ENCODE measurements at places on chromosomes 12 and 14.

DNA sequence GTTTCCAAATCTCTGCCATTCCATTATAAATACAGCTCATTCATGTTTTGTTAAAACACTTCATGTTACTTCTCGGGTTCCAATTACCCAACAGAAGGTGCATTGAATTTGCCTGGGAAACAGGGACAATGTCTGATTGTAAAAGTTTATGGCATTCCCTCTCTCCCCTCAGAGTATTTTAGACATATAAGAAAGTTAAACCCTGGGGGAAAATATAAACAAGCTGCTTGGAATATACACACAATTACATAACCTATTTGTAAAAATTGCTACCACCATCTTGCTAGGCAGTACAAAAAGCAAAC, 60.0 kb downstream of the BTG1 start:
- DNase-seq, result no peak

GRCh38 chr12:99771659-99772058, 124.1 kb downstream of the GARIN6 start:
- DNase-seq, result no peak

GRCh38 chr12:121468499-121468801, 68.5 kb downstream of the RNF34 start:
- DNase-seq, result no peak

- no peak for DNase-seq
Observed at GRCh38 chr14:31294746-31295405, 87.3 kb upstream of the HECTD1 start.

DNA sequence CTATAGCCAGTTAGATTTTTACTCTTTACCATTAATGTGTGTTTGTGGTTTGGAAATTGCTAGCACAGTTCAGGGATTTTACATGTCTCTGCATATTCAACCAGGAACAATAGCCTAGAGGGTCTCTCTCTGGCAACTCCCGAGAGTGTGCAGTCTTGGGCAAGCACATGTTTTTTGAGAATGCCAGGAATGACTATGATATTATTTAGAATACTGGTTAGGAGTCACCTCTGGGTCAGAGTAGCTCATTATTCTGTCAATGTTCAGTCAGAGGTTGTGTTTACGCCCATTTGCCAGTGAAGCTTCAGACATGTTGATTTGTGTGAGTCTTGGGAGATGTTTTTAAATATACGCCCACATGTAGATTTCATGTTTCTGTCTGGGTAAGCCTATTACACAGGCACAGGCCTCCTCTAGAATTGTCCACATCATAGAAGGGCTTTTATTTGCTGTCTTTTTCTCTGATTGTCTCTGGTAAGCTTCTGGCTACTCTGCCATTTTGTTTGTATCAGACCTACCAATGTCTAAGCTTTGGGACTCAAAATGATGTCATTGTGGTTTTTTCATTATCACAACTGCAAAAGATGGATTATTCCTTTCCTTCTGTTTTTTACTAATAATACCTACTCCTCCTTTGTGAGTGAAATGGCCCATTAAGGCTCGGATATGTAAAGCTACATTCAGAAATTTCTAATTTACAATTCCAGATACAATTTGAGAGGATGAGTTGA, 203.1 kb upstream of the PPFIA2 start:
- no peak for DNase-seq

- DNase-seq, result no peak
Observed at GRCh38 chr12:47721431-47721973, 3.8 kb downstream of the ENDOU start.

DNA sequence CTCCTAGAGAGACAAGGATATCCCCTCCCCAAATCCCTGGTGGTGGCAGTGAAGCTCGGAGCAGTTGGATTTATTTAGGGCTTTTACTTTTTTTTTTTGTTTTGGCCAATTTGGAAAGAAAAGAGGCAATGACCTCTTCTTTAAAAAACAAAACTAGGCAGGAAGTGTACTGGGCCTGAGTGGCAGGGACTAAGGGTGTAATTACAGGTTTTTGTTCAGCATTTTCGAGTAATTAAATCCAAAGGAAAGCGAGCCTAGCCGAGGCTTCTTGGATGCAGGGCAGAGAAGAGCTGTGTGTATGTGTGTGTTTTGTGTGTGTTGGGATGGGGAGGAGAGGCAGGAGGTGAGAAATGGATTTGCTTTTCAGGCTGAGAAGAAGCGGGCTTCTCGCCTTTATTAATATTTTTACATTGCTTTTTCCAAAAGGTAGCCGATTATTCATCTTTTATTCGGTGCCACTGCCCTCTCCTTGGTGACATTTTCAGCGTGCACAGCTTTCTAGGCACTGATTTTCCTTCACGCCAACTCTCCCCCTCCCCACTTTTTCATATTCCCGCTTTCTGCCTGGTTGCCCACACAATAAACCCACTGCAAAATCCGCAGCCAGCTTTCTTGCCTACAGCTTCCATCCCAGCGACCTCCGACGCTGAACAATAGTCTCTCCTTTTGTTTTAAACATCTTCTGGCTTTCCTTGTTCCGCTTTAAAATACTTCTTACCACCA, 8.9 kb upstream of the IRF2BPL start:
- peak; percentile 59 for DNase-seq

DNA sequence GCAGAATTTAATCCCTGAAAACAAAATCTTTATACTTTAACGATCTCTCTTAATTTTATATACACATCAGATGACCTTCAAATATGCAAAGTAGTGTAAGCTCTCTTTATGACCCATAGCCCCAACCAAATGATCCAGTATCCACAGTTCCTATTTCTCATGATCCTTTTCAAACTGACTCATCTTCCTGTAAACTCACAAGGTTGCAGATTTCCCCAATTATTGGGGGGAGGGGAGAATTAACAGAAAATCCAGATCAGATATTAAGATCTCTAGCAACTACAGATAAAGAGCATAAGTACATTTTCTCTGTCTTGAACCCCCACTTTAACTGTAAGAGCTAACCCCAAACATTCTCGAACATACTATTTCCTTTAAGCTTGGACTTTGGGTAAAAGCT, 12.5 kb downstream of the GNS start:
- no peak for DNase-seq

- DNase-seq, result no peak
Observed at GRCh38 chr14:55710506-55711041, 130.6 kb downstream of the KTN1 start.

DNA sequence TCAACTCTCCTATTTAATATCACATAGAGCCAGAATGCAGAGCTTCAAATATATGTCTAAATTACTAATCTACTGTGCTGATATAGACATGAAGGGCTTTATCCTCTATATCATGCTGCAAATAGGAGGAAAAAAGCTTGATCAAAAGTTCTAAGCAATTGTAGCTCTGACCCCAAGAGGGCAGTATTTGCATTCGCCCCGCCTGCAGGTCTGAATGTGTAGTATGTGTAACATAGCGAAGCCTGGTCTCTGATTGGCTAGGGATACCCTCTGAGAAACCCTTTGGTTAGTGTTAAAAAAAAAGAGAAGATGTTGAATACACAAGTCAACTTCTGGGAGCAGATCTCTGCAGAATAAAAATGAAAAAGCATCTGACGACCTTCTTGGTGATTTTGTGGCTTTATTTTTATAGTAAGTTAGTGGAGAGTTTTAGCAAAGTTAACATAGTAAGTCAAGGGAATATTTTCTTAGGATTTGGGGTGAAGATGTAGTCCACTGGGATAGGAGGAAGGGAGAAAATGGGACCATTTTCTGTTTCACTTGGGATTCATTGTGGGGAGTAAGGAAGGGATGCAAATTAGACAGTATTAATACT, 151.6 kb upstream of the OR4E1 start:
- DNase-seq, result no peak

GRCh38 chr12:92784356-92784755, 81.6 kb downstream of the PLEKHG7 start:
- DNase-seq, result no peak

DNA sequence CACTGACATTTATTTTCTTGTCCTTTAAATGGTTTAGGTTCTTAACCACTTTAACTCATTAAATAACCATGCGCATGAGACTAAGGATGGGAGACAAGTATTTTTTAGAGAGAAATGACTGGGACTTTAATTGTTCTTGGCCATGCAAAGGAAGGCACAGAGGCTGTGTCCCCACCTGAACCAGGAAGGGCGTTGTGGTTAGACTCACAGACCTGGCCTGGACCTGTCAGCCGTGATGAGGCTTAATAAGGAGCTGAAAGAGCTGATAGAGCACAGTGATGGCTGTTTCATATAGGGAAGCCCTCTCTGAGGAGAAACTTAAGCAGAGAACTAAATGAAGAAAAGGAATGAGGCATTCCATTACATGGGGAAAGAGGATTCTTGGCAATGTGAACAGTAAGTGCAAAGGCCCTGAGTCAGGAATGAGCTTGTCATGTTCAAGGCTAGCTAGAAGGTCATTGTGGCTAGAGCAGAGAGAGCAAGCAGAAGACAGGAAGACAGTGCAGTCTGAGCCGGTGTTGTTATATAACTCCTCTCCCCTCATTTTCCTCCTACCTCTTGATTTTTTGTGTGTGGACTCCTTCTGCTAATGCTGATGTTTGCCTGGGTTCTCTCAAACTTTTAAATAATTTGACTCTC, 74.4 kb upstream of the ANO4 start:
- no peak for DNase-seq

GRCh38 chr12:22670762-22671161, 45.8 kb downstream of the ETNK1 start:
- DNase-seq, result no peak

GRCh38 chr14:106185837-106186233, 659.5 kb downstream of the TMEM121 start:
- no peak for DNase-seq

DNA sequence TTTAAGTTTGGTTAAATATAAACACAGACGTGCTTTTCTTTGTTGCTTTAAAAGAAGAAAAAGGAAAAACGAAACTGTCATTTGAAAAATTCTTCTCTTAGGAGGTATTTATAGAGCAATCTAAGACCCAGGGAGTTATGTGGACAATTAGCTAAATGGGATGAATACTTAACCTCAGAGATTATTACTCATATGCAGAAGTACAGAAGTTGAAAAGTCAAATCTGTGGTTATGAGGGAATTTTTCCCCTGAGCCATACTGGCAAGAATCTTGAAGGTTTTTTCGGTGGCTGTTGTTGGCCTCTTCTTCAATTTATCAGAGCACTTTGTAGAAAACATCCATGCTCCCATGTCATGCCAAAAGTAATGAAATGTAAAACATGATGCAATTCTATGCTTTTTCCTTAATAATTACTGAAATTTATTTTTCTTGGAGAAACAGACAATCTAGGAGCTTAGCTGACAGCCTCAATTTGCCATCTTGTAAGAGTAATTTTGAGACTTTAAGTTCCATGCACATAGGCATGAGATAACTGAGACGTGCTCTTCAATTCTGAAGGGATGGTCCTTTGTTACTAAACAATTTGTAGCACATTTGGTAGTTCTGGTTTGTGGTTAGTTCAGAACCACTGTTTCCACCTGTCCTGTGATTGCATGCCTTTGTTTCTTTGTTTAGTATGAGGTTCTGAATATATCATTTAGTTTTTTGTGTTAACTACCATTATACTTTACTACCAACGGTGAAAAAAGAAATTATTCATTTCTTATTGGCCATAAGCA, 126.6 kb downstream of the BCAT1 start:
- no peak for DNase-seq
